Left hindlimb (tissue), 1 donor: ENCODE measurements at places on chromosomes 6 and 20.

DNA sequence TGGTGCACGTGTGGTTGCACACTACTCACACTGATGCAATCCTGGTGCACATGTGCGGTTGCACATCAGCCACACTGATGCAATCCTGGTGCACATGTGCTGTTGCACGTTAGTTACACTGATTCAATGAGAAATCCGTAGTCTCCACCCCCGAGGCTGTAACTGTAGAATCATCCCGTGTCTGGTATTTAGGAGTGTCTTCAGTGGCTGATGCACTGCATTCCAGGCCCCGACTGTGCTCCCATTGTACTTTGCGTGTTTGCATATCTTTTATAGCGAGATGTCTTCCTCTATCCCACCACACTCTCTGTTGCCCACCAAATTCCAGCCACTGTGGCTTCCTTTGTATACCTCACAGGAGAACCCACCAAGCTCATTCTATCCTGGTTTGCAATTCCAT lies 87.8 kb upstream of the MTHFD1L start:
- DNase-seq, result no peak

GRCh38 chr6:29941916-29942274 lies 437 bp upstream of the HLA-A start:
- DNase-seq, result no peak

- DNase-seq, result no peak
These were observed 62.3 kb downstream of the UTRN start for GRCh38 chr6:144347448-144347759.

GRCh38 chr6:3152689-3153088 lies 4.7 kb downstream of the TUBB2A start:
- DNase-seq, result no peak

- no peak for DNase-seq
These were observed 176.4 kb downstream of the ZFP64 start for GRCh38 chr20:52015155-52015554.

DNA sequence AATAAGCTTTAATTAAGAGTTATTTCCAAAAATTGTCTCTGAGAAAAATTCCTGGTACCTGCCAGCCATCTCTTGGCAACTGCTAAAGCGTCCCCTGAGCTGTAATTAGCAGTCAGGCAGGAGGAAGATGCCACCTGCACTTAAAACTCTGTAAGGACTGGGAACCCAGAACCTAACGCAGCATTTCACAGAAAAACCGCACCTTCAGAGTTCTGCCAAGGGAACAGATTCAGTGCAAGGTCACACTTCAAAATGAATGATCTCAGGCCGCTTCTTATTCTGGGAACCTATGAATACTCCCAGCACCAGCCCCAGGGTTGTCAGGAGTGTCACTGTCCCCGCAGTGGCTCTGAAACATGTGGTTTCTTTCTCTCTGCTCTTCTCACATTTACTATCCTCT lies 36.7 kb downstream of the INSM1 start:
- no peak for DNase-seq

- DNase-seq, result no peak
These were observed 218.3 kb downstream of the PREX1 start for GRCh38 chr20:48609491-48609978.

DNA sequence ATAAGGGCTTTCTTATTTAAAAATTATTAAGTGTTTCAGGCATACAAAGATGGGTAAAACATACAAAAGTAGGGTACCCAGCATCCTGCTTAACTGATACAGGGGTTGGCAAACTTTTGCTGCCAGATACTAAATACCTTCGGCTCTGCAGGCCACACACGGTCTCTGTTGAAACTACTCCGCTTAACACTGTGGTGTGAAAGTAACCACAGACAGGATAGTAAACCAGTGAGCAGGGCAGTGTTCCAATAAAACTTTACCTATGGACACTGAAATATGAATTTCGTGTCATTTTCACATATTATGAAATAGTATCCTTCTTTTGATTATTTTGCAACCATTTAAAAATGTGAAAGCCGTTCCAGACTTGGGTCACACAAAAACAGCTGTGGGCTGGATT lies 92.4 kb downstream of the EYA2 start:
- no peak for DNase-seq

DNA sequence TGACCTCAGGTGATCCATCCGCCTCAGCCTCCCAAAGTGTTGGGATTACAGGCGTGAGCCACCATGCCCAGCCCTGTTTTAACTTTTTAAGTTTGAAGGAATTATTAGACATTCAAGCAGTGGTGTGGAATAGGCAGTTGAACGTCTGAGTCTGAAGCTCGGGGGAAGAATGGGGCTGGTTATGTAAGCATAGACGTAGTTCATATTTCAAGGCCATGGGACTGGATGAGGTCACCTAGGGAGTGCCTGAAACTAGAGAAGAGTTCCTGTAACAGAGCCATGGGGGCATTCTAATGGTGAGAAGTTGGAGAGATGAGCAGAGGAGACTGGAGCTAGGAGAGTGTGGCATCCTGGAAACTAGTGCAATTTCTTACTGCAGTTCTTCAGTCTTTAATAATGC lies 6.4 kb downstream of the CDKAL1 start:
- no peak for DNase-seq

DNA sequence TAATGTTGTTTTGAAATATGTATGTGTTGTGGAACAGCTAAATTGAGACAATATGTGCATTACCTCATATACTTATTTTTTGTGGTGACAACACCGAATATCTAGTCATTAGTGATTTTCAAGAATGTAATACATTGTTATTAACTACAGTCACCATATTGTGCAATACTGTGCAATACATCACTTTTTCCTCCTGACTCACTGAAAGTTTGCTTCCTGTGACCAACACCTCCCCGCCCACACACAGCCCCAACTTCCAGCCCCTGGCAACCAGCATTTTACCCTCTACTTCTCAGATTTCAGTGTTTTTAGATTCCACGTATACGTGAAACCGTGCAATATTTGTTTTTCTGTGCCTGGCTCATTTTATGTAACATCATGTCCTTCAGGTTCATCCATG lies 627.9 kb downstream of the PRKN start:
- no peak for DNase-seq

DNA sequence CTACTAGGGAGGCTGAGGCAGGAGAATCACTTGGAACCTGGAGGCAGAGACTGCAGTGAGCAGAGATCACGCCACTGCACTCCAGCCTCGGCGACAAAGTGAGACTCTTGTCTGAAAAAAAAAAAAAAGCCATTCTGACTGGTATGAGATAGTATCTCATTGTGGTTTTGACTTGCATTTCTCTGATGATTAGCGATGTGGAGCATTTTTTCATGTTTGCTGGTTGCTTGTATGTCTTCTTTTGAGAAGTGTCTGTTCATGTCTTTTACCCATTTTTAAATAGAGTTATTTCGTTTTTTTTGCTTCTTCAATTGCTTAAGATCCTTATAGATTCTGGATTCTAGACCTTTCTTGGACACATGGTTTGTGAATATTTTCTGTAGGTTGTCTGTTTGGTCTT lies 103.5 kb upstream of the SIM1 start:
- DNase-seq, result no peak

DNA sequence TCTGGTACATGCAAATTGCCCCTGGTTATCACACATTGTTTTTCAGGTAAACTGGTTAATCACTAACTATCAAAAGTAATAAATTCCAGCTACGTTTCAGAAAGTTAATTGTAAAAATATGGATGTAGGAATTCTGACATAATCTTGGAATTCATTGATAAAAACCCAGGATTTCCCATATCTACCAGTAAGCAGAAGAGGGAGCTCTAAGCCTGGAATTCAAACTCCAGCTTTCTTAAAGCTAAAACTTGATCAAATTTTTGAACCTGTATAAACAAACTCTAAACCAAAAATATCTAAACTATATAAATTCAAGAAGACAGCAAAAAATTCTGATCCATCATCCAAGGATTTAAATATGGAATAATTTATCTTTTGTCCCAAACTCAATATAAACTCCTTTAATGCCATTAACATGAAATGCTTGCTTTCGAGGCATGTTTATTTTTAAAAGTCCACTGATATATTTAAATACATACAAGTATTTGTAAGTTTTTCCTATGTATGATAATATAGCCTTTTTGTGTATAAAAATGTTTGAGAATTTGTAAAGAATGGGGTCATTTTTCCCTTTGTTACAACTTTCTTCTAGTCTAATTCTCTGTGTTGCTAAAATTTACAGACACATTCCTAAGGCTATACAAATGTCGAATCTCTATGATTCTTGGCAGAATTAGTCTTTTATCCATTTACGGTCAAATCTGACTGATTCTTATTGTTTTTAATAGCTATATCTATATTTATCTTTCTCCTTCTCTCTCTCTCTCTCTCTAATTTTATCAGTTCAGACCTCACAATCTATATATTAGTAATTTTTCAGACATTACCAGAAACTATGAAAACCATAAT lies 91.4 kb upstream of the RNF217 start:
- DNase-seq, result no peak

GRCh38 chr6:57432157-57432556 lies 114.7 kb downstream of the PRIM2 start:
- DNase-seq, result no peak

DNA sequence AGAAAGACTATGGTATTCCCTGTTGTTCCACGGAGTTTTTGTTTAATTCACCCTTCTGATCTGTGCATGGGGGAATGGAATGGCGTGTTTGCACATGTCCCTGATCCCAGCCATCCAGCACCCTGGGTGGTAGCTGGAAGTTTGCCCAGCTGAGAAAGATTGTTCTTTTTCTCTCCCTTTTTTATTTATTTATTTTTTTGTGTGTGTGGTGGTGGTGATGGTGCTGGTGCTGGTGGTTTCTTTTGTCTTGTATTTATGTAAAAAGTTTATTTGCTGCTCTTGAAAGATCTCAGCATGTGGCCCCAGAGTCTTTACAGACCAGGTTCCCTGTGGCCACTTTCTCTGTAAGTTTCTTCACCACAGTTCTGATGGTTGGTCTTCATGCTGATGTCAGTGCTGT lies 372.6 kb downstream of the UTRN start:
- no peak for DNase-seq

DNA sequence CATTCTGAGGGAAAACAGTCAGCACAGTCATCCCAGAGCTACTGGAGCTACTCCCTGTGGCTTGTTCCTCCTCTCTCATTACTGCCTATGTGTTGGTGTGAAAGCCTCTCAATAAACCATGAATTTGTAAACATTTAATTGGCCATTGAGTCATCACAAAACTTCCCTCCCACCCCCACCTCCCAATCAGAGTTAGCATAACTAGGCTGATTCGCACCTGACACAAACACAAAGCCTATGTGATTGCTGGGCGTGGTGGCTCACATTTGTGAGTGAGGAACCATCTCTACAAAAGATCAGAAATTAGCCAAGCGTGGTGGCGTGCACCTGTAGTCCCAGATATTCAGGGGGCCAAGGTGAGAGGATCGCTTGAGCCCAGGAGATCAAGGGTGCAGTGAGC lies 17.1 kb upstream of the SNTA1 start:
- DNase-seq, result no peak

GRCh38 chr20:59342023-59342957 lies 41.9 kb downstream of the EDN3 start:
- DNase-seq, result no peak

DNA sequence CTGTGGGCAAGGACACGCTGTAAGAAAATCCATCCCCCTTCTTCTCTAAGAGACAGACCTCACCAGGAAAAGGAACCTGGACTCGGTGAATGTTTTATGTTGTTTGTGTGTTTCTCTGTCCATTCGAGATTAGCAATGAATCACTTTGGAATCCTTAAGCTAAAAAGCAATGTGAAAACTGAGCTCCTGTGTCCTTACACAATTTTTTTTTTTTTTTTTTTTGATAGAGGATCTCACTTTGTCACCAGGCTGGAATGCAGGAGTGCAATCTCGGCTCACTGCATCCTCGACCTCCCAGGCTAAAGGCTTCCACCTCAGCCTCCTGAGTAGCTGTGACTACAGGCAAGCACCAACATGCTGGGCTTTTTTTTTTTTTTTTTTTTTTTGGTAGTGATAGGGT lies 32.1 kb downstream of the BFSP1 start:
- no peak for DNase-seq

DNA sequence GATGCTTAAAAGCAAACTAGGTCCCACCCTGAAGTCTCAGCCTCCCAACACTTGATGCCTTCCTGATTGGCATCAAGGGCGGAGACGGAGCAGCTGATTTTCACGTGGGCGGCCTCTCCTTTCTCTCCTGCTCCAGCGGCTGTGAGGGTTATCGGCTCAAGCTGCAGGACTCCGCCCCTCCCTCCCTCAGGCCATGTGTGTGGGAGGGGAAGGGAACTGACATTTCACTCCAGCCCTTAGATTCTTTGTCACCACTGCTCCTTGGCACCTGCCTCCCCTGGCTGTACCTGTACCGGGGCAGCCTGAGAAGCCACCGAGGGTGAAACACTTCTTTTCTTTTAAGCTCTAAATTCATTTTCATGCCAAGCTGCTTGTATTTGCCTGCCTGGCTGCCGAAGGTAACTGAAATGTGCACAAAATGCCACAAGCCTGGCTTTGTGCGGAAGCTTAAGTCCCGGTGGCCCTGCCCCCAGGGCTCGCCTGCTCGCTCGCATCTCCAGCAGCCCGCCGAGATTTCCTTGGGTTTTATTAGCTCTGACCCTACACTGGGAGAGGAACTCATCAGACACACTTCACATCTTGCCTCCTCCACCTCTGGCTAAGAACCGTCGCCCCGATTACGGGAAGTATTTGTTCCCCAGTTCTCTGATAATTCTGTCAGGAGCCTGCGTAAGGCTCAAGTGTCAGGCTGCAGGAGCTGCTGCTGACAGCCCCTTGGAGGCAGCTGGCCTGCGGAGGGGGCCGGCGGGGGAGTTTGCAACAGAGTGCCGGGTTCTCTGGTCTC lies 9.6 kb upstream of the CPNE5 start:
- DNase-seq, result no peak

- DNase-seq, result no peak
These were observed 28.5 kb downstream of the B4GALT5 start for GRCh38 chr20:49685161-49685601.

DNA sequence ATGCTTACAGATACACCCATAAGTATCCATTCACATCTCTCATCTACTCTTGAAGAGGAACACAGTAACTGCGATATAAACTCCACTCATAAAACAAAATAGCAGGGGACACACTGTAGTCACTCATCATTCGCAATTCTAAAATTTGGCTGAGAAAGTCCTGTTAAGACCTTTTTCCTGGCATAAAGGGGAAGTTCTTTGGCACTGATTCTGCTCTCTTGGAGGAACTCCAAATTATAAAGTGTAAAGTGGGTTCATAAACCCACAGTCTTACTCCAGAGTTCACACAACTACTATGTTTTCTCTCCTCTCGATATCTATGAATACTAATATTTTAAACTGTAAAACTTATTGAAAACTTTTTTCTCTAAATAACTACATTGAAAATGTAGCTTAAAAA lies 80.6 kb downstream of the ADGB start:
- no peak for DNase-seq

- no peak for DNase-seq
These were observed 160.7 kb upstream of the KCNQ5 start for GRCh38 chr6:72461144-72461543.

DNA sequence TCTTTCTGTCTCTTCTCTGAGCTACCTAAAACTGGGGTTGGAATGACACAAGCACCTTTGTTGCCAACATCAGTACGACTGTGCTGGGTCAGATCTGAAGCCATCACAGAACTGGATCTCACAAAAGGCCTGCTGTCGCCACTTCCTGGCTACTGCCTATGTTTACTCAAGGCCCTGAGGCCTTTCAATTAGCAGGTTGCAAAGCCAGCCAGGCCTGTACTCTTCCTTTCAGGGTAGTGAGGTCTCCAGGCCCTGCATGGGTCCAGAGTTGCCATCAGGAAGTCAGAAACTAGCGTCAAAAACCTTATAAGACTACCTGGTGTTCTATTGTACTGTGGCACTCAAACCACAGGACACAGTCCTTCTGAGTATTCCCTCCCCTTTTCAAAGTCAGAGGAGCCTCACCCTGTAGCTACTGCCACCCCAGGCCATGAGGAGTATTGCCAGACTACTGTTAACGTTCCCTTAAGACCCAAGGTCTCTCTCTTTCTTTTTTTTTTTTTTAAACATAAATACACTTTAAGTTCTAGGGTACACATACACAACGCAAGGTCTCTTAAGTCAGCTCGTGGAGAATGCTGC lies 937.4 kb upstream of the GJE1 start:
- DNase-seq, result no peak
